Myometrial cell (primary cell): ENCODE measurements at places on chromosomes 13 and 19. TPM values are rescaled to one million over a fixed set of nuclear protein-coding genes. Genes with fewer than 3 reads are reported as not detected.

Gene CDC16
- 29.6 and 30.3 TPM in 2 replicates for total RNA-seq

Gene NTF4
- not detected in 2 replicates for total RNA-seq

Gene CEACAM4
- total RNA-seq, result not detected in 2 replicates

Gene GRIN3B
- total RNA-seq, result 0.58 TPM in 1 of 2 replicates, not detected in the other

Gene LHFPL6
- 40.1 and 40.9 TPM in 2 replicates for total RNA-seq

Gene HRC
- not detected in 2 replicates for total RNA-seq

Gene TRPM4
- 18.5 and 19.0 TPM in 2 replicates for total RNA-seq

Gene DIAPH3
- total RNA-seq, result 14.1 and 24.5 TPM in 2 replicates

Gene IZUMO2
- total RNA-seq, result not detected in 2 replicates

Gene APOC1
- total RNA-seq, result 6.6 and 16.7 TPM in 2 replicates

Gene ZNF787
- 12.8 and 18.7 TPM in 2 replicates for total RNA-seq

Gene C19orf38
- total RNA-seq, result not detected in 2 replicates

Gene CCDC194
- total RNA-seq, result not detected in 2 replicates

Gene UQCRFS1
- 41.8 and 46.1 TPM in 2 replicates for total RNA-seq

Gene RNF113B
- total RNA-seq, result not detected in 2 replicates

Gene SIGLEC5
- not detected in 2 replicates for total RNA-seq

Gene APOC4
- total RNA-seq, result not detected in 2 replicates

Gene LPAR2
- 2.3 and 2.7 TPM in 2 replicates for total RNA-seq

Gene STARD13
- 25.9 and 28.3 TPM in 2 replicates for total RNA-seq

Gene GNG7
- total RNA-seq, result under 0.01 TPM in 1 of 2 replicates, not detected in the other
